Endothelial cell of coronary artery (primary cell): ENCODE measurements at places on chromosomes 6 and 20. TPM values are rescaled to one million over a fixed set of nuclear protein-coding genes. Genes with fewer than 3 reads are reported as not detected.

Gene CGA
- not detected in 2 replicates for total RNA-seq

Gene MCM8
- total RNA-seq = 5.0 and 8.3 TPM in 2 replicates

Gene OLIG3
- not detected in 2 replicates for total RNA-seq

Gene SEL1L2
- not detected in 2 replicates for total RNA-seq

Gene NRSN1
- total RNA-seq = not detected in 2 replicates

Gene SLC22A7
- total RNA-seq = not detected in 2 replicates

Gene METTL24
- not detected in 2 replicates for total RNA-seq

Gene SLC17A1
- not detected in 2 replicates for total RNA-seq

Gene ZNF334
- 0.36 and 1.2 TPM in 2 replicates for total RNA-seq

Gene PLAGL2
- total RNA-seq = 1.7 and 2.9 TPM in 2 replicates

Gene GRIK2
- 1.3 TPM in 1 of 2 replicates, not detected in the other for total RNA-seq

Gene COX4I2
- total RNA-seq = not detected in 2 replicates

Gene BPIFB4
- not detected in 2 replicates for total RNA-seq

Gene SNTA1
- total RNA-seq = 4.4 and 6.2 TPM in 2 replicates

Gene NOX3
- total RNA-seq = not detected in 2 replicates

Gene STMND1
- total RNA-seq = not detected in 2 replicates

Gene HSF2
- 15.3 and 16.8 TPM in 2 replicates for total RNA-seq

Gene CFB
- 0.90 and 4.7 TPM in 2 replicates for total RNA-seq

Gene SPATS1
- total RNA-seq = not detected in 2 replicates

Gene VWA7
- total RNA-seq = 0.09 TPM in 1 of 2 replicates, not detected in the other

Gene RIPPLY2
- total RNA-seq = not detected in 2 replicates

Gene FRS3
- 0.63 and 1.1 TPM in 2 replicates for total RNA-seq

Gene WFDC8
- total RNA-seq = not detected in 2 replicates

Gene LRRC73
- total RNA-seq = 0.18 and 0.19 TPM in 2 replicates

Gene ELOVL2
- not detected in 2 replicates for total RNA-seq

Gene ANGPT4
- total RNA-seq = not detected in 2 replicates

Gene GPR63
- total RNA-seq = 0.09 and 0.19 TPM in 2 replicates

Gene EDN1
- 168 and 296 TPM in 2 replicates for total RNA-seq

Gene TSHZ2
- not detected in 2 replicates for total RNA-seq

Gene BACH2
- 0.09 and 0.27 TPM in 2 replicates for total RNA-seq

Gene ACOT8
- 25.8 and 34.6 TPM in 2 replicates for total RNA-seq
